ENCODE measurements at places on chromosomes 1 and 21. TPM values are rescaled to one million over a fixed set of nuclear protein-coding genes. Genes with fewer than 3 reads are reported as not detected.

Gene SYT2
- total RNA-seq = not detected

Gene LCE2A
- total RNA-seq = not detected

GRCh38 chr1:18955441-18956192 is 859 bp downstream of the IFFO2 start:
- peak overlapping the region; percentile 74 for H3K27ac ChIP-seq
- peak overlapping the region; percentile 83 for H3K4me3 ChIP-seq
- peaks cover 4% of the 10 kb centered on the region for H3K36me3 ChIP-seq
- no peaks in the 10 kb centered on the region for H3K27me3 ChIP-seq
- peaks cover 69% of the 10 kb centered on the region for H3K4me1 ChIP-seq

GRCh38 chr1:238252033-238252802 is 361.5 kb upstream of the ZP4 start:
- DNase-seq = no peak
- no peak overlapping the region for H3K4me3 ChIP-seq
- H3K27ac ChIP-seq = no peak overlapping the region
- no peaks in the 10 kb centered on the region for H3K36me3 ChIP-seq
- no peaks in the 10 kb centered on the region for H3K4me1 ChIP-seq

DNA sequence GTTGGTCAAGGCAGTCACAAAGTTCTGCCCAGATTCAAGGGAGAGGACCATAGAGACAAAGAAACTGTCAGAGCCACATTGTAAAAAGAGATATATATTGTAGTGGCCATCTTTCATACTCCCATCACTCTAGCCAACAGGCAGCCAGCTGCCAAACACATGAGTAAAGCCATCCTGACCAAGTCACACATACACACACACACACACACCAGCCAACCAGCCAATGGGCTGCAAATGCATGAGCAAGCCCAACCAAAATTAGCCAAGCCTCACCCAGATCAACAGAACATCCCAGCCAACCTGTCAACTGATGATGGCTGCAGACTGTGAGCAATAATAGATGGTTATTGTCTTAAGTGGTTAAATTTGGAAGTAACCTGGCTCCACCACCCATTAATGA is 120.7 kb downstream of the SEC16B start:
- H3K4me3 ChIP-seq = no peak overlapping the region
- no peak for DNase-seq
- H3K27ac ChIP-seq = no peak overlapping the region
- H3K27me3 ChIP-seq = no peaks in the 10 kb centered on the region
- no peaks in the 10 kb centered on the region for H3K36me3 ChIP-seq

DNA sequence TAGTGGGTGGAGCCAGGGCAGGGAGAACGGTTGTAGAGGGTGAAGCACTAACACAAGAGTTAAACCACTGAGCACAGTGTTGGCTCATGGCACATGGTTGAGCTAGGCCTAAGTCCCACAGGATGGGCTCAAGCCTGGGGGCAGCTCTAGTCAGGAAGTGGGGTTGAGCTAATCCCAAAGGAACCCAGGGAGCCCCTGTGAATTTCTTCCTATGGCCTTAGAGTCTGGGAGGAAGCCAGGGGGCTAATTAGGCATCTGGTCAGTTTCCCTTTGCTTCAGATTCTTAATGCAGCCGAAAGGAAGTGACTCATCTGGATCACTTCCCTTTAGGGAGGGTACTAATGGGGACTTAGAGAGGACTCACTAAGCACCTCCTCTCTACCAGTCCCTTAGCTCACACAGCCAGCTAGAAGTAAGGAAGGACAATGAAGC is 10.1 kb downstream of the CFAP45 start:
- no peak overlapping the region for H3K4me3 ChIP-seq
- no peaks in the 10 kb centered on the region for H3K36me3 ChIP-seq
- H3K27me3 ChIP-seq = no peaks in the 10 kb centered on the region

DNA sequence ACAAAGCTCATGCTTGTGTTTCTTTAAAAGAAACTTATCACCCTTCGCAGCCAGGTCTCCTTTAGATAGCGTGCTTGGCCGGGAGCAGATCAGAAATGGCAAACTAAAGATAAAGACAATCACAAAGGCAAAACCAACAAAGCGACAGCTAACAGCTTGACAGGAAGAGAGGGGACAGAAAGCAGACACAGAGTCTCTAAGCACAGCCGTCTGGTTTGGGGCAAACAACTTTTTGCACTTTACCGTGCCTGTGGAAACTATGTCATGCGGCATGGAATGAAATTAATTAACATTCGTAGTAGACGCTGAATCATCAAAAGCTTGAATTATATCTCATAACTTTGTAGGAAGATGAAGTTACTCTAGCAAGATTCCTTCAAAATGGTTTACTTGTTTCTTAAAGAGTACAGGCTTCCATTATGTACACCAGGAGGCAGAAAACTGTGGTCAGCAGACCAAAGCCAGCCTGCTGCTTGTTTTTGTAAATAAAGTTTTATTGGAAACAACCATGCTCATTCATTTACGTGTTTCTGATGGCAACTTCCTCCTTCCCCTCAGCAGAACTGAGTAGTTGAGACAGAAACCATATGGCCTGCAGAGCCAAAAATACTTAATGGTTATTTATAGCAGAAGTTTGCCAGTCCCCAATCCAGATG is 183.2 kb downstream of the KIF26B start:
- H3K4me1 ChIP-seq = no peaks in the 10 kb centered on the region
- no peaks in the 10 kb centered on the region for H3K27me3 ChIP-seq
- no peaks in the 10 kb centered on the region for H3K36me3 ChIP-seq
- no peak for DNase-seq
- no peak overlapping the region for H3K27ac ChIP-seq

DNA sequence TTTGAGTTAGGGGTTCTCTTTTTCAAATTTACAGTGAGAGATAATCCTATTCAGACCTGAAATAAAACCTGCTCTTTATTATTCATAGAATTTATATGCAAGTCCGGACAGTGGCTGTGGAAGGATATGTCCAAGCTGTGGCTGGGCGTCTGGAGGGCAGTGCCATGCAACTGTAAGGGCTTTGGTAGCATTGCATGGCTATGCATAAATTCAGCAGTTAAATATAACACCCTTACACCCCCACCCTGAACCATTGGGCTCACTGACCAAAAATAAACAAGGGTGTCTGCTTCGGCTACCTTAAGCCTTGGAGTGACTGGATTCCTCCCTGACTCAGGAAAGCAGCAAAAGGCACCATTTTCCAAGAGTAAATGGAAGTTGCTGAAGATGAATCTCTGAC is 5.4 kb downstream of the CHTOP start:
- peaks cover 85% of the 10 kb centered on the region for H3K36me3 ChIP-seq
- H3K4me3 ChIP-seq = no peak overlapping the region
- no peak overlapping the region for H3K27ac ChIP-seq
- peaks cover 39% of the 10 kb centered on the region for H3K4me1 ChIP-seq
- H3K27me3 ChIP-seq = no peaks in the 10 kb centered on the region

- no peak overlapping the region for H3K27ac ChIP-seq
- no peak overlapping the region for H3K4me3 ChIP-seq
- no peaks in the 10 kb centered on the region for H3K36me3 ChIP-seq
- DNase-seq = no peak
Observed at GRCh38 chr1:55725378-55725777, 510.2 kb upstream of the USP24 start.

DNA sequence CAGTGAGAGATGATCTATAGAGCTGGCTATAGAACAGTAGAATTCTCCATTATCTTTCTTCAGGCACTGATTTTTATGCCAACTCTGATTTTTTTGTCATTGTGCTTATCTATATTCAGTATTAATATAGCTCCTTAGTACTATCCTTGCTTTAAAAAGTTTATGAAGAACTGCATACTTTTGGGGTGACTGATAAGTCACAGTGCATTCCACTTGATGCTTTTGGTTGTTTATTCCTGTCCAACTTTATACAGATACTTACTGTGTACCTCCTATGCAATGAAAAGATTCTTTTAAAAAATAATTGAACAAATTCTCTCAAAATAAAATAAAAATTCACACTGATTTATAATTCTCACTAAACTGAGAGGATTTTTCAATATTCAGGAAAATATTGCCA is 71.6 kb downstream of the COL24A1 start:
- no peak overlapping the region for H3K4me3 ChIP-seq
- no peak for DNase-seq

- H3K4me1 ChIP-seq = no peaks in the 10 kb centered on the region
- no peaks in the 10 kb centered on the region for H3K36me3 ChIP-seq
- no peak for DNase-seq
- H3K27ac ChIP-seq = no peak overlapping the region
- no peak overlapping the region for H3K4me3 ChIP-seq
Observed at GRCh38 chr1:180542113-180542837, 16.5 kb upstream of the OVAAL start.

All from CD4-positive, alpha-beta T cell (primary cell).